ENCODE measurements at places on chromosomes 7 and 10. TPM values are rescaled to one million over a fixed set of nuclear protein-coding genes. Genes with fewer than 3 reads are reported as not detected.

DNA sequence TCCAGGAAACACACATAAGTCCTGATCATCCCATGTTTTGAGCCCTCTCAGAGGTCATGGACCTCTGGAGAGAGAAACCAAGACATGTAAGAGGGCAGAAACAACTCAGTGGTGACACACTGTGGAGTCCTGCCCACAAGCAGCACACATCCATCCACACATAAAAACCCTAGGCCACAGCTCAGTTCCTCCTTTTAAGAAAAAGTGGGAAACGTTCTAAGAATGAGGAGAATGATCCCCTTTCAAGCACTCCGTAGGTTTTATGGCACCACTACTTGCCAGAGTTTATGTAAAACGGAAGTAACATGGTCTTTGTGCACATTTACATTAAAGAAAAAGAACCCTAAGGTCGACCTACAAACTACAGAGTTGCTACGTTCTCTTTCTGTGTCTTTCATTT, 19.9 kb downstream of the ATAD1 start:
- no peak for DNase-seq

DNA sequence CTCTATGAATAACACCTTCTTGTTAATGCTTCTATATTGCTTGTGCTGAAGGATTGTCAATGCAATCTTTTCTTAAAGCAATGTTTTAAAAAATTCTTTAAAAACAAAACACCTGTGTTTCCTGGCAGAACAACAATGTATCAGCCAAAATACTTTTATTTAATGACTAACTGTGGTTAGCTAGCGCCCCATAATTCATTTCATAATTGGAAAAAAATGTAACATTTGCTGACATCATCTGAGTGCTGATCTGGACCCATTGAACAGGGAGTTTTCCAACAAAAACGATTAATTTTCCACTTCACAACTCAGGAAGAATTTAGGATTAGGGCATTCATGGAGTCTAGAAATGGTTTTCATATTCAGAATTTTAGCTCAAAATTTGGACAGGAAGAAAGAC, 137.6 kb upstream of the CDK6 start:
- no peak for DNase-seq

DNA sequence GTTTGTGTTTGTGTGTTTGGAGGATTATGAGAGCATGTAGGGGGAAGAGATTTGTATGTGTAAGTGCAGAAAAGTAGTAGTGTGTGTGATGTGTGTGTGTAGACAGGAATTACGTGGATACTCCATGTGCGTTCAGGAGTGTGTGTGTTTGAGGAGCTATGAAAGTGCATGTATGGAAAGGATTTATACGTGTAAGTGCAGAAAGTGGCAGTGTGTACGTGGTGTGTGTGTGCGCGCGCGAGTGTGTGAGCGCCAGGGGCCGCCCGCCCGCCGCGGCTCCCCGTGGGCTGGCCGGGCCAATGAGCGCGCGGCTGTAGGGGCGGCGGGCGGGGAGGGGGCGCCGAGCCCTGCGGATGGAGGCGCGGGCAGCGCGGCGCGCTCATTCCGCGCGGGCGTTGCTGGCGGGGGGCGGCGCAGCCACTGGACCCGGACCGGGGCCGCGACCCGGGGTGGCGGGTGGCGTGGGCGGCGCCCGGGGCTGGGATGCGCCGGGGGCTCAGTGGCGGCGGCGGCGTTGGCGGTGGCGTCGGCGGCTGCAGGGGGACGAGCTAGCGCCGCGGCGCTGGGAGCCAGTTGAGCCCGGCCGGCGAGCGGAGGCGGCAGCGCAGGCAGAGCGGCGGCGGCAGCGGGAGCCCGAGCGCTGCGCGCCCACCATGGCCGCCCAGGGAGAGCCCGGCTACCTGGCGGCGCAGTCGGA, at the start of gene BICC1:
Gene BICC1 (plus strand): TSS at position 382 of the 697 bp plus-strand sequence. CDS start 272 bp downstream, at position 654.
- DNase-seq = no peak

DNA sequence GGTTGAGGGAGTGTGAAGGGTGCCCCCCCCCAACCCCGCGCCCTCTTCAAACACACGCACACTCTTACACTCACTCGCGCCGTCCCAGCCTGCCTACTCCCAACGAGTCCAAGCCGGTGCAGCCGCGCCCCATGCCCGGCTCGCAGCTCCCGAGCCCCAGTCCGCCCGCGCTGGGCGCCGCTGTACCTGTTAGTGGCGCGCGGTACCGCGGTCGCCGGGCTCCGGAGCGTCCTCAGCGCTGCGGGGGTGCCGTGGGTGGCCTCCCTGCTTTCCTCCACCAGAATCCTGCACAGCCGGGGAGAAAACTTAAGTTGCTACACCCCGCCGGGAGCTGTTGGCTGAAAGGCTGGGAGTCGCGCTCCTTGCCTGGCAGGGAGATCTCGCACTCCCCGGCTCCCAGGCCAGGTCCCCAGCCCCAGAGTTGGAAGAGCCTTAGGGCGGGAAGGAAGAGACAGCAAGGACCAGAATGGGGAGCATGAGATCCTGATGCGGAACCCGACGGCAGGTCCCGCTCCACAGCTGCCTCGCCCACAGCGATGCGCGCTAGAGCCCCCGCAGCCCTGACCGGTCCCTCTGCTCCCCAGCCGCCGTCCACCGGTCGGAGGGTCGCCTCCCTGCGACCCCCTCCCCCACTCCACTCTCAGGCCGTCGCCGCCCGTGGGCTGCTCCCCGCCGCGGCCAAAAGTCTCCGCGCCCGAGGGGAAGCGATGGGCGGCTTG, 863 bp downstream of the ST8SIA6 start:
- peak; percentile 41 for DNase-seq

The CFAP70 gene
- 4.9 TPM for total RNA-seq

GRCh38 chr10:64306729-64307327, 785.6 kb downstream of the REEP3 start:
- no peak for DNase-seq

All from naive thymus-derived CD4-positive, alpha-beta T cell (primary cell).